H54 (cell line): ENCODE measurements at places on chromosomes 6 and 20.

DNA sequence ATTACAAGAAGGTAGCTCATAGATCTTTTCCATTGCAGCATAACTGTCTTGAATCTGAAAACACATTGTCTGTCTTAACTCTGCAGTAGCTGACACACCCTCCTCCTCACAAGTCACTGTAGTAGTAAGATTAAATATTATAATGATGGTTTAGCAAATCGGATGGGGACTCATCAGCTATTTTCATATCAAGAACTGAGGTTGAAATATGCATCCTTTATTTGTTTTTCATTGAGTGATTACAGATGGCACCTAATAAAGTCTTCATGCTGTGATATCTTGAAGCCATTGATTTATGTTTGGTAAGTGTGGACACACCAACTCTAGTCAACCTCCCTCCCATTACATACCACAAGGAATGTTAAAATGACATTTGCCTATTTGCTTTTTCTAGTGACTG lies 267.4 kb upstream of the TAB2 start:
- DNase-seq: no peak

GRCh38 chr6:167700199-167700598 lies 126.5 kb upstream of the AFDN start:
- DNase-seq: no peak

DNA sequence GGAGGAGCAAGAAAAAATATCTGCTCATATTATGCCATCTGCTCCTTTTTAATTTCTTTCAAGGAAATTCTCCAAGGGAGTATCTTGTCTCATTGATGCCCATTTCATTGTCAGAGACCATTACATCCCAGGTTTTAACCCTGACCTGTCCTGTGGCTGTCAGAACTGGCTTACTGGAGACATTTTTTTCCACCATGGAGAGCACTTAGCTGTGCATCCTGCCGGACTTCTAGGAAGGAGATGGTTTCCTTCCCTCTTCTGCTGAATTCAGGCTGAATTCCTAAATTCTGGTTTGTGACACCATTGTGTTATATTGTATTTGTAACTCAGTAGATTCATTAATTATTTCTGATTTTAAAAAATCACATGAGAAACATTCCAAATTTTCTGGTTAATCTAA lies 70.3 kb downstream of the NKAIN2 start:
- DNase-seq: no peak

DNA sequence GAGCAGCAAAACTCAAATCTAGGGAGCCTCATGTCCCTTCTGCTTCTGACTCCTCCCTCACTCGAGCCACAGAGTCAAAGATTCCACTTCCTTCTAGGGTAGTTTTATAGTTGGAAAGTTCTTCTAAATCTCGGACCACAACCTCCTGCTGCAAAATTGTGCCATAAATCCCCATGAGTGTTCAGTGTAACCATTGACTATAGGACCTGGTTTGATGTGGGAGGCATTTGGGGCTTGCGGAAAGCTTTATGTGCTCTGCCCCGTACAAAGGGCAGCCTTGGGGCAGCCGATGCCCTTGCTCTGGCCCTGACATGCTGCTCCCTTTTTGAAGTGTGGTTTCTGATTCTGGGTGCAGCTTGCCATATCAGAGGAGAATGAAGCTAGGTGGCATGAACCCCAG lies 43.6 kb upstream of the IER3 start:
- no peak for DNase-seq

DNA sequence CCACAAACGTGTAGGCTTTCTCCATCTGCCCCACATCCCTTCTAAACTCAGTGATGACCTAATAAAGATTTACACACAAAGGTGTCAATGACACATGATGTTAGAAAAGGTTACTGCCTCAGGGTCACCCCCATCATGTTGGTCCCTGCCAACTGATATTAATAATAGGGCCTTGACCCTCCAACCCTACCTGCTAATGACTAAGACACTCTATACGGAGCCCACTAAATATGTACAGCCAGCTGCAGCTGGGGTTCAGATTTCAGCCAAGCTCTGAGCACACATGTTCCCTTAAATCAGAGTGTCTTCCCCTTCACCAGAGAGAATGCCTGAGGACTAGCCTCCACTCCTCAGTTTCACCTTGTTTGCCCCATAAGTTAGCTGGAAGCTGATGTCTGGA lies 67.4 kb upstream of the SNRPB2 start:
- no peak for DNase-seq

GRCh38 chr6:143127941-143128680 lies 67.4 kb downstream of the AIG1 start:
- no peak for DNase-seq

- DNase-seq: no peak
These were observed 227.5 kb upstream of the RAB32 start for GRCh38 chr6:146316175-146316495.

- DNase-seq: no peak
These were observed 76.2 kb downstream of the ATXN1 start for GRCh38 chr6:16684896-16685554.
